HCT116 (cell line): ENCODE measurements at places on chromosomes 6 and 20. TPM values are rescaled to one million over a fixed set of nuclear protein-coding genes. Genes with fewer than 3 reads are reported as not detected.

Gene TAB2
- 56.7 TPM for total RNA-seq

Gene ZNF391
- total RNA-seq: 1.1 TPM

Gene WFDC12
- not detected for total RNA-seq

Gene SLC16A10
- total RNA-seq: 8.3 TPM

DNA sequence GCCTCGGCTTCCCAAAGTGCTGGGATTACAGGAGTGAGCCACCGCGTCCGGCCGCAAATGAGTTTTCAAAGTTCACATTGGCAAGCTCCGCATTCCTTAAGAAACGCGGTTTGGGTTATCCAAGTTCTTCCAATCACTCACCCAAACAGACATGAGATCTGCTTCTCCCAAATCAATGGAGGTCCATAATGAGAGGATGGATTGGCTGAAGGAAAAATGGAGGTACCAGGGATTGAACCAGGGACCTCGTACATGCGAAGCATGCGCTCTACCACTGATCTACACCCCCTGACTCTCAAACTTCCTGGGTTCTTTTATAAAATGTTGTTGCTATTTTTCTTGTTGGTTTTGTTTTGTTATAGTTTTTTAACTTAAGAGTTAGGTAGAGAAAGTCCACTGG, 170.0 kb downstream of the GPX5 start:
- no peaks in the 10 kb centered on the region for H3K27me3 ChIP-seq
- no peaks in the 10 kb centered on the region for H3K4me1 ChIP-seq
- H3K36me3 ChIP-seq: no peaks in the 10 kb centered on the region
- H3K4me3 ChIP-seq: no peak overlapping the region
- no peak overlapping the region for H3K27ac ChIP-seq
- DNase-seq: no peak

GRCh38 chr6:21722510-21722909, 129.0 kb downstream of the SOX4 start:
- H3K27me3 ChIP-seq: no peaks in the 10 kb centered on the region
- H3K4me3 ChIP-seq: no peak overlapping the region
- H3K36me3 ChIP-seq: no peaks in the 10 kb centered on the region
- no peak for DNase-seq
- no peak overlapping the region for H3K27ac ChIP-seq

DNA sequence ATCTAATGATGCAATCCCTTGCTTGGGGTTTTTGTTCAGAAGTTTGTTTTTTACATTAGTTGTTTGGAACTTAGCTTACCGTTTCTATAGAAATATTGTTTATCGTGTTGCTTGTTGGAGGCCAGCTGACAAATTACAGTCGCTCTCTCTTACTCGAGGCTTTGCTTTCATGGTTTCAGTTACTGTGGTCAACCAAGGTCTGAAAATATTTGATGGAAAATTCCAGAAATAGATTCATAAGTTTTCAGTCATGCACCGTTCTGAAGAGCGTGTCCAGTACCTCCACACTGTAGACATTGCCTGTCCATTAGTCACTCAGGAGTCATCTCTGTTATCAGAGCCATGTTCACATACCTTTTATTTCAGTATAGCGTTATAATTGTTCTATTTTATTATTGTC, 47.9 kb downstream of the DEK start:
- H3K4me1 ChIP-seq: no peaks in the 10 kb centered on the region
- H3K27me3 ChIP-seq: no peaks in the 10 kb centered on the region
- DNase-seq: no peak
- no peak overlapping the region for H3K27ac ChIP-seq
- H3K4me3 ChIP-seq: no peak overlapping the region
- no peaks in the 10 kb centered on the region for H3K36me3 ChIP-seq

GRCh38 chr6:131858765-131859415, 51.1 kb downstream of the ENPP1 start:
- no peak for DNase-seq
- H3K4me3 ChIP-seq: no peak overlapping the region
- no peak overlapping the region for H3K27ac ChIP-seq
- peaks cover 23% of the 10 kb centered on the region for H3K4me1 ChIP-seq

- DNase-seq: no peak
- H3K4me1 ChIP-seq: peaks cover 4% of the 10 kb centered on the region; the same call in 1 of the 2 replicates
- H3K27ac ChIP-seq: no peak overlapping the region
- H3K27me3 ChIP-seq: no peaks in the 10 kb centered on the region
Measured at GRCh38 chr20:17885544-17885943, 83.0 kb downstream of the SNX5 start.

DNA sequence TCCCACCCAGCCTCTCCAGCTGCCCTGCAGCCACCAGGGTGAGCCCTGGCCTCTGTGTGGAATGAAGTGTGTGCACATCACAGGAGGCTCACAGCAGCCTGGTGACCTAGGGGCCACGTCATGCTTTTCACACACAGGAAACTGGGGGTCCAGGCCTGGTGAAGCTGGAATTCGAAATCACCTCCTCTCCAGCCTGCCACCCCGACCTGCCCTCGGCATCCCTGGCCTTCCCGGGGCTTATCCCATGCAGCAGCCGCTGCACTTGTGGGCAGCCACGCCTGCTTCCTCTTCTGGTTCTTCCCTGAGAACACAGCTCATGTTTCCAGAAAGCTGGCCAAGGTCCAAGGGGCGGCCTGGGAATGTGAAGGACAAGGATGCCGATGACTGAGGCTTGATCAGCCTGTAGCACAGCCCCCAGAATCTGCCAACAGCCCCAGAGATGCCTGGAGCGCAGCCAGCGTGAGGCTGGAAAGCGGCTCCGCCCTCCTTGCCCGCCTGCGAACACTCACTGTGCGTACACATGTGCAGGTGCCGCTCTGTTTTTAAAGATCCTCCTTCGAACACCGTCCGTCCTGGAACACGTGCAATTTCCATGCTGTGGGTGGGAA, 4.2 kb upstream of the NTSR1 start:
- no peaks in the 10 kb centered on the region for H3K27me3 ChIP-seq
- peaks cover 72% of the 10 kb centered on the region for H3K4me1 ChIP-seq
- peak overlapping the region; percentile 36 for H3K4me3 ChIP-seq
- H3K36me3 ChIP-seq: no peaks in the 10 kb centered on the region
- peak overlapping the region; percentile 91 for H3K27ac ChIP-seq

DNA sequence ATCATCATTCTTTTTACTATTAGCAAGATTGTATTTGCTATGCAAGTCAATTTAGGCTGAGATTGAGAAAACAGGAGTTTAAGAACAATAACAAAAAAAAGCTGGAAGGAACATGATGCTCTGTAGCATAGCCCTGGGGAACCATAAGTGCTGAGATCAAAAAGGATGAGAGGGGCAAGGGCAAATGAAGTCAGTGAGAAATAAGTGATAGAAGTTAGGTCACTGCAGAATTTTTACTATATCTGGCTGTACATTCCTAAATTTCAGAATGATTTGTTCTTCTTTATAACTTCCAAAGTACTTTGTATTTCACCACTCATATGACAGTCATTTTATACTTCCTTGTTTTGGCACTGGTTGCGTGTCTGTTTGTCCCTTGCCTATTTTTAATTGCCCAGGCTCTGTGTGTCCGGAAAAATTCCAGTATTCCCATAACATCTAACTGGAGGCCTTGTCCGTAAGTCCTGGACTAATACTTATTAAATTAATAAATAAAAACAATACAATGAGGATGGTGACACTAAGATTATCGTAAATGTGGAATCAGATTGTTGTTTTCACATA, 444.7 kb downstream of the TENT5A start:
- H3K27ac ChIP-seq: no peak overlapping the region
- H3K4me3 ChIP-seq: no peak overlapping the region
- H3K27me3 ChIP-seq: no peaks in the 10 kb centered on the region

GRCh38 chr20:40160097-40160550, 528.9 kb downstream of the MAFB start:
- no peak overlapping the region for H3K27ac ChIP-seq
- H3K36me3 ChIP-seq: no peaks in the 10 kb centered on the region
- no peak overlapping the region for H3K4me3 ChIP-seq
- peak; percentile 1 for DNase-seq

DNA sequence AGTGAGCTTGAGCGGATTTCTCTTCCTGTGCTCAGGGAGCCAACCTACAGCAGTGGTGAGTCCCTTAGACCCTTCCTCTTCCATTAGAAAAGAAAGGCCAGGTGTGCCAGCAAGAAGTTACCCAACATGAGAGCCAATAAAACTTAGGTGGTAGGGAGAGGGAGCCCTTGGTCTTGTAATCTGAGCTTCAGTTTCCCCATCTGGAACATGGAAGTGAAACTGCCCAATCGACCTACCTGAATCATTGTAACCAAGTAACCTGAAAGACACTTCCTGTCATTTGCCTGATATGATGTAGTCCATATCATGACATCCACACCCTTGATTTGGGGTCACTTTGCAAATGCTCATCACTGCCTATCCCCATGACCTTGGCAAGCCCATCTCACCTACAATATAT, 66.4 kb downstream of the MDGA1 start:
- H3K4me3 ChIP-seq: no peak overlapping the region
- H3K27ac ChIP-seq: no peak overlapping the region
- no peak for DNase-seq
- H3K27me3 ChIP-seq: no peaks in the 10 kb centered on the region

- H3K4me3 ChIP-seq: peak within 1 kb of the TSS; percentile 49
- H3K27ac ChIP-seq: peak within 1 kb of the TSS; percentile 47; the same call in 1 of the 2 replicates
- H3K4me1 ChIP-seq: no peaks in the 10 kb centered on the region
- H3K27me3 ChIP-seq: no peaks in the 10 kb centered on the region; the same call in 1 of the 2 replicates
Measured at GRCh38 chr6:153131037-153131981, at the start of gene RGS17. Gene RGS17, minus strand, starts transcription at chr6:153131282. Its CDS starts 87,264 bp downstream, at chr6:153044018.
